ENCODE measurements at places on chromosomes 4 and X.
A peak's percentile ranks its signal among the peaks of the same experiment; 100 is the strongest.

- H3K4me3 ChIP-seq = no peak overlapping the region
- DNase-seq = no peak
- peaks cover 19% of the 10 kb centered on the region for H3K4me1 ChIP-seq
- no peak overlapping the region for H3K27ac ChIP-seq
- H3K36me3 ChIP-seq = no peaks in the 10 kb centered on the region
These were observed 99.4 kb downstream of the HPGD start for GRCh38 chr4:174422893-174423256.

- H3K4me1 ChIP-seq = peaks cover 9% of the 10 kb centered on the region
- H3K27me3 ChIP-seq = no peaks in the 10 kb centered on the region
- no peak overlapping the region for H3K4me3 ChIP-seq
- H3K36me3 ChIP-seq = peaks cover 2% of the 10 kb centered on the region
- H3K27ac ChIP-seq = no peak overlapping the region
- no peak for DNase-seq
These were observed 320.6 kb downstream of the ARHGAP10 start for GRCh38 chr4:148052448-148052847.

- no peaks in the 10 kb centered on the region for H3K27me3 ChIP-seq
- H3K4me3 ChIP-seq = no peak overlapping the region
- DNase-seq = no peak
These were observed 91.9 kb downstream of the TENT5D start for GRCh38 chrX:80511969-80512760.

- H3K4me3 ChIP-seq = no peak overlapping the region
- no peaks in the 10 kb centered on the region for H3K36me3 ChIP-seq
- no peaks in the 10 kb centered on the region for H3K27me3 ChIP-seq
- H3K4me1 ChIP-seq = no peaks in the 10 kb centered on the region
- DNase-seq = no peak
These were observed 125.1 kb upstream of the FRMPD4 start for GRCh38 chrX:12013211-12013618.

GRCh38 chr4:113756005-113756410 is 5.5 kb downstream of the CAMK2D start:
- DNase-seq = no peak
- H3K36me3 ChIP-seq = no peaks in the 10 kb centered on the region
- peaks cover 13% of the 10 kb centered on the region for H3K4me1 ChIP-seq
- H3K27ac ChIP-seq = no peak overlapping the region
- H3K27me3 ChIP-seq = no peaks in the 10 kb centered on the region
- H3K4me3 ChIP-seq = no peak overlapping the region

GRCh38 chr4:88106205-88106604 is 52.2 kb downstream of the ABCG2 start:
- no peak for DNase-seq
- no peaks in the 10 kb centered on the region for H3K27me3 ChIP-seq
- H3K36me3 ChIP-seq = no peaks in the 10 kb centered on the region
- no peak overlapping the region for H3K27ac ChIP-seq
- H3K4me3 ChIP-seq = no peak overlapping the region

DNA sequence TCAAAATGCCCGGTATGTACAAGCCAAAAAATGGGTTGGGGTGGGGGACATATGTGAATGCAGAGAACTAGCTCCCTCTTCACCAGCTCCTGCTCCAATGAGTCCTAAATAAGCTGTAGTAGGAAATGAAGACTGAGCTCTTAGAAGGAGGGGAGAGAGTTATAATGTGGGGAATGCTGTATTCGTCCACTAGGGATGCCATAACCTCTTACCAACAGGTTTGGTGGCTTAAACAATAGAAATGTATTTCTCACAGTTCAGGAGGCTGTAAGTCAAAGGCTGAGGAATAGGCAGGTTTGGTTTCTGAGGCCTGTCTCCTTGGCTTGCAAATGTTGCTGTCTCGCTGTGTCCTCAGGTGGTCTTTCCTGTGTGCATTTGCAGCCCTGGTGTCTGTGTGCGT is 4.4 kb upstream of the INPP4B start:
- DNase-seq = no peak
- H3K27ac ChIP-seq = no peak overlapping the region
- peaks cover 17% of the 10 kb centered on the region for H3K27me3 ChIP-seq
- H3K4me1 ChIP-seq = peaks cover 15% of the 10 kb centered on the region
- H3K4me3 ChIP-seq = no peak overlapping the region

GRCh38 chrX:22674932-22675331 is 324.8 kb upstream of the DDX53 start:
- H3K4me1 ChIP-seq = no peaks in the 10 kb centered on the region
- no peak for DNase-seq
- H3K27ac ChIP-seq = no peak overlapping the region
- no peak overlapping the region for H3K4me3 ChIP-seq
- no peaks in the 10 kb centered on the region for H3K27me3 ChIP-seq
- H3K36me3 ChIP-seq = no peaks in the 10 kb centered on the region

DNA sequence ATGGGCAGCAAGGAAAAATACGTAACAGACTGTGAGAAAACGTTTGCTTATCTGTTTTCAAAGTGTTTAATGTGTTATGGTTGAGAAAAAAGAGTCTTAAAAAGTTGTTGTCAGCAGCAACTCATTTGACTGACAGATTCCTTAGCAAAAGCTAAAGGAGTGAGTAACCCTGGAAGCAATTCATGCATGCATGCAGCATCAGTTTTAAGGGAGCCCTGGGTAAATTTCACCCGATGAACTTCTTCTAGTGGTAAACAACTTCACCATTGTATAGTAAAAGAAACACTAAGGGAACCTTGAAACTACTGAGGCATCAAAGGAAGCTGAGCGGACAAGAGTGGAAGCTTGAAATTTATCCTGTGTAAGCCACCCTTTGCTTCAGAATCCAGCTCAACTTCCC is 583.2 kb upstream of the INTU start:
- no peaks in the 10 kb centered on the region for H3K27me3 ChIP-seq
- no peak for DNase-seq
- no peaks in the 10 kb centered on the region for H3K36me3 ChIP-seq
- no peaks in the 10 kb centered on the region for H3K4me1 ChIP-seq
- no peak overlapping the region for H3K4me3 ChIP-seq
- H3K27ac ChIP-seq = no peak overlapping the region

GRCh38 chr4:42610941-42611340 is 46.0 kb downstream of the ATP8A1 start:
- H3K27ac ChIP-seq = no peak overlapping the region
- H3K36me3 ChIP-seq = no peaks in the 10 kb centered on the region
- no peaks in the 10 kb centered on the region for H3K27me3 ChIP-seq
- H3K4me1 ChIP-seq = no peaks in the 10 kb centered on the region
- DNase-seq = no peak
- no peak overlapping the region for H3K4me3 ChIP-seq

DNA sequence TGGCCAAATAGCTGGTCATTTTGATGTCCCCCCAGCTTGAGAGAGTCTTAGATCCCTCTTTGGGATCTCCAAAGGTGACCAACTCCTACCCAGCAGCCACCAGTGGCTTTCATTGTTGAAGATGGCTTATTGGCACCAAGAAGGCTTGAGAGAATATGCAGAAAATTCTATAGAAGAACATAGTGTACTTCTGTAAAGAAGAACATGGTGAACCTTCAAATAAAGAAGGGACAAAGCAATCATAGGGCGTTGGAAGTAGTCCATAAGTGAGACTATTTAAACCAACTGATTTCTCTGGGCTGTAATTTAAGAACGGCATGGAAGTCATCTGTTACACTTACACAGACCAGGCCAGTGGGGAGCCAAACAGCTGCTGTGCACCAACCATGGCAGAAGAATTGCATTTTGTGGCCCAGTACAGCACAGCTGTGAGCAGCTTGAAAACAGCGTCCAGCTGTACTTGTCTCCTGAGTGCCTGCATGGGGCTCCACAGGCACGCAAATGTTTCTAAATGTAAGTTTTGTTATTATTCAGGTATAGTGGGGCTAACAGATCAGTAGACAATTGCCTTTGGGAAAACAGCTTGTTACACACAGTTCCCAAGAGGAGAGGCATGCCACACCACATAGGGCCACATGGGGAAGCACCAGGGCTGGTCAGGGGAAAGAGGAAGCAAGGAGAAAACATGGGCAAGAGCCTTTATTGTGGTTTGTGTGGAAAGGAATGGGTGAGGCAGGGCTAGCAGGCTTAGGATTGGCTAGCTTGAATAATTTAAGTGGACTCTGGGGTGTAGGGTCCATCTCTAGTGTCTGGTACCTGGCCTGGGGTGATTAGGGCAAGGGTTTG is 125.0 kb downstream of the ARHGAP6 start:
- no peak for DNase-seq
- no peaks in the 10 kb centered on the region for H3K36me3 ChIP-seq
- H3K27me3 ChIP-seq = no peaks in the 10 kb centered on the region
- H3K27ac ChIP-seq = no peak overlapping the region
- H3K4me3 ChIP-seq = no peak overlapping the region

- no peak overlapping the region for H3K4me3 ChIP-seq
- DNase-seq = no peak
- H3K27ac ChIP-seq = no peak overlapping the region
- H3K27me3 ChIP-seq = no peaks in the 10 kb centered on the region
- H3K4me1 ChIP-seq = peaks cover 3% of the 10 kb centered on the region
These were observed 56.2 kb downstream of the VCX3B start for GRCh38 chrX:8520791-8521190.

DNA sequence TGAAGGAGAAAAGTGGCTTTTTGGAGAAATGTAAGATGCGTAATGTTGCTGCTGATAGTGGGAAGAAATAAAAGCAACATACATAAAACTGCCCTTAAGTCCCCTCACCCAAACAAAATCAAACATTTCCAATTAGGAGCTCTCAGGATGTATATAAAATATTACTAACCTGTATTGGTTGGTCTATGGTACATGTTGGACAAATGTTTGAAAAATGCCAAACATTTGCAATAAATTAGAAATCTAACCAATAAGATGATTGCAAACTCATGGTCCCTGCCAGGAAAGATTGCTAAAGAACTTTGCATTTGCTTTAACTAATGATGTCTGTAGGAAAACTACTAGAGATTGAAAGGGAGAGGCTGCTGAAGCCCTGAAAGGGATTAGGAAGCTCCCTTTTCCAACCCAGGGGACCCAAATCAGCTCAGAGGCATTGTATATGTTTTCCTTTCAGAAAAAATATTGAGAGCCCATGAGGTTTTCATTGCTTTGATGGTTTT is 1.8 kb downstream of the SFRP2 start:
- H3K27me3 ChIP-seq = peaks cover 60% of the 10 kb centered on the region
- peak overlapping the region; percentile 52 for H3K4me3 ChIP-seq
- H3K27ac ChIP-seq = no peak overlapping the region
- no peak for DNase-seq

GRCh38 chr4:88138561-88138960 is 19.9 kb downstream of the ABCG2 start:
- DNase-seq = no peak
- no peaks in the 10 kb centered on the region for H3K36me3 ChIP-seq
- H3K4me3 ChIP-seq = no peak overlapping the region
- H3K4me1 ChIP-seq = peaks cover 4% of the 10 kb centered on the region
- H3K27ac ChIP-seq = no peak overlapping the region

DNA sequence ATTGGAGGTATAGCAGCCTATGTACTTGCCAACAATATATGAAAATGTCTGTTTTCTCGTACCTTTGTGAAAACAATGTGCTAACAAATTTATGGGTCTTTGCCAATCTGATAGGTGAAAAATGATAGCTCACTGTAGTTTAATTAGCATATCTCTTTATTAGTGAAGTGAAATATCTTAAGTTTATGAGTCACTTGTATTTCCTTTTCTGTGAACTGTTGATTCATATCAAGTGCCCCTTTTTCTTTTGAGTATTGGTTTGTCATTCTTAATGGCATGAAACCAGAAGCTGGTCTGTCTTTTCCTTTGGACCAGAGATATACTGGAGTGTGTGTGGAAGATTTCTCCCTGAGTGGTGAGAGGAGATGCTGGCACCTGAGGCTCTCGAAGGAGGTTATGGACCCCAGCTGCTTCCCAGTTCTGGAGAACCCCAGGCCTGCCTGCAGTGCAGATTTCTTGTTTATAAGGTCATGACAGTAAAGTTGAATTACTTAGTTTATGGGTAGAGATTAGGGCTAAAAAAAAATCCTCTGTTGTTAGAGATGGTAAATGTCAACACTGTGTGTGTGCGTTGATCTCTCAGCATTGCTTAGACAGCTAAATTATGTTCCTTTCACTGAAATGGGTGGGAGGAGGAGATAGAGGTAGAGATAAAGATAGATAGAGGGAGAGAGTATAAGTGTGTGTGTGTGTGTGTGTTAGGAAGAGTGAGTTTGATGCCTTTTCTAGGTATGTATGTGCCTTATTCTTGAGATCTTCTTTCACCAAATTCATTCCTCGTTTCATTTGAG is 89.9 kb downstream of the REPS2 start:
- H3K36me3 ChIP-seq = no peaks in the 10 kb centered on the region
- no peak for DNase-seq
- no peaks in the 10 kb centered on the region for H3K4me1 ChIP-seq
- H3K27me3 ChIP-seq = no peaks in the 10 kb centered on the region
- H3K27ac ChIP-seq = no peak overlapping the region

DNA sequence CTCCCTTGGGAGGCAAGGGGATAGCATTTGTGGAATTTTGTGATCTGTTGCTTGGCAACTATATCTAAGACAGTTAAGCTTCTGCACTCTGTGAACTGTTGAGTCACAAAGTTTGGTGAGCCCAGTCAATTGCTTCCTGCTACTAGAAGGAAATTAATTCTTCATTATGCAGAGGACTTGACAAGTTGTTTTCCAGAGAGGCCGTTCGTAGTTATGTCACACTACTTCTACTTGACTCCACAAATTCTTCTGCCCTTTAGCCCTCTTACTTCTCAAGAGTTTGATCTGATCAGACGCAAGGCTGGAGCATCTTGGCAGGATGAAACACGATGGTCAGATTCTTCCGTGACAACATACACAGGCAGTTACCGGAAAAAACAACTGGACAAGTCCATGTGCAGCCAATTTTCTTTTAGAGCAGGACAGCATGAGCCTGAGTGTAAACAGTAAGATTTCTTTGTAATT is at the start of gene C4orf51:
TSS of gene C4orf51 (plus strand) at position 156 of the 465 bp plus-strand sequence. CDS start at position 214, 58 bp downstream.
- no peaks in the 10 kb centered on the region for H3K27me3 ChIP-seq
- no peaks in the 10 kb centered on the region for H3K36me3 ChIP-seq
- DNase-seq = no peak
- peaks cover 9% of the 10 kb centered on the region for H3K4me1 ChIP-seq
- no peak within 1 kb of the TSS for H3K27ac ChIP-seq

DNA sequence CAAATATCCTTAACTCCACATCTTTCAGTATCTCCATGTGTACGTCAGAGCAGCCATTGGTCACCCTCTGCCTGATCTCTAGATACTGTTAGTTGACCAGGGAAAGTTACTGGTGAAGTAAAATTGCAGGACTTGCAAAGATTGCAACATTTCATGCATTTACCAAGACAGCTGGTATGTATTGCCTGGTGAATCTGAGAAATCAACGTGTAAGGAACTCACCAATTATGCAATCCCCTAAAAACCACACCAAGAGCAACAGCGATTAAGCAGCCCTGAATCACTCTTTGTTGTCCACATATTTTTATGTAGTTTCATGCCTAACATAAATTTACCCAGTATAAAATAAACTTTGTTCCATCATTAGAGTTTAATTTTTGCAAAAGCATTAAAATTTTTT is 271.2 kb downstream of the NLGN4X start:
- no peak overlapping the region for H3K4me3 ChIP-seq
- H3K36me3 ChIP-seq = no peaks in the 10 kb centered on the region
- DNase-seq = no peak
- no peaks in the 10 kb centered on the region for H3K4me1 ChIP-seq
